MCF 10A (cell line): ENCODE measurements at places on chromosomes 16 and 17.

DNA sequence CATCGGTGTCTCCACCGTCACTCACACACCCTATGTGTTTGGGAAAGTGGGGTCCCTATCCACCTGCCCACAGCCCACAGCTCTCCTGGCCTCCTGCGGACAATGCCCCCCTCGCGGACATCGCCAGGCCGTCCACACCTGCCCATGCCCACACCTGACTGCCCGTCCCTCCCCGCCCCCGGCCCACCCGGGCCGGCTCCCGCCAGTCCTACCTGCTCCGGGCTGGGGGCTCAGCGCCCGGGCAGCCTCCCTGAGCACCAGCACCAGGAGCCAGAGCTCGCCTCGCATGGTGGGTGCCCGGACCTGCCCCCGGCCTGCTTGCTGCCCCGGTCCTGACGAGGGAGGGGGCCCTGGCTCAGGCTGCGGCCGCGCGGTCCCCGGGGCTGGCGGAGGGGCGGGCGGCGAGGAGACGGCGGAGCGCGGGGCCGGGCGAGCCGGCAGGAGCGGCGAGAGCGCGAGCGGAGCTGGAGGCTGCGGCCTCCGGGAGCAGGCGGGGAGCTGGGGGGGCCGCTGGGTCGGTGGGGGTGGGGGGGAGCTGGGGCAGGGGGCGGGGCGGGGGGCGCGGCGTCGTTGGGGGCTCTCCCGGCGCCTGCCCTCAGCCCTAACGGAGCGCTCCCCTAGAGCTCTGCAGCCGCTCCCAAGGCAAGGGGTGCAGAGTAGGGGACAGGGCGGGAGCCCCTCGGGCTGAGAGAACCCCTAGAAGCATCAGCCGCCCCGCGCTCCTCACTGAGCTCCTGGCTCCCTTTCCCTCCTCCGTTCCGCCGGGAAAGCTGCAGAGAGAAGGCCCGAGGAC, at the start of gene PLXDC1:
TSS of gene PLXDC1 (minus strand) at position 488 of the 793 bp plus-strand sequence. CDS start at position 288, 200 bp downstream.
- DNase-seq, result no peak

DNA sequence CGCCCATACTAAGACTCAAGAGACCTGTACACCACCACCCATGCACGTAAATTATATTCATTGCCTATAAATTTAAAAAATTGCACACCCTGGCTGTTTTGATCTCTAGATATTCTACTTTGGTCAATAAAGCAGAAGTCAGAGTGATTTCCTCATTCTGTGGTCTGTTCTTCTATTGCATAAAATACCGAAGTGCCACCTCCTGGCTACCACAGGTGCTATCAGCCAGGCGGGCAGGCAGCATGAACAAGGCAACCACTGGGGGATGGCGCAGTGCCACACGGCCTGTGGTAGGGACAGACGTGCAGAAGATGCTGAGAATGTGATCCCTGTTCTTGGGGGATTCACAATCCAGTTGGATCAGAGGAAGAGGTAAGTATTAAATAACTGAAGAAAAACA, 122.3 kb downstream of the CDK5R1 start:
- DNase-seq, result peak; percentile 68

GRCh38 chr16:58026705-58027160, 1.2 kb downstream of the MMP15 start:
- DNase-seq, result no peak

GRCh38 chr16:87169509-87169995, 147.6 kb downstream of the C16orf95 start:
- no peak for DNase-seq

DNA sequence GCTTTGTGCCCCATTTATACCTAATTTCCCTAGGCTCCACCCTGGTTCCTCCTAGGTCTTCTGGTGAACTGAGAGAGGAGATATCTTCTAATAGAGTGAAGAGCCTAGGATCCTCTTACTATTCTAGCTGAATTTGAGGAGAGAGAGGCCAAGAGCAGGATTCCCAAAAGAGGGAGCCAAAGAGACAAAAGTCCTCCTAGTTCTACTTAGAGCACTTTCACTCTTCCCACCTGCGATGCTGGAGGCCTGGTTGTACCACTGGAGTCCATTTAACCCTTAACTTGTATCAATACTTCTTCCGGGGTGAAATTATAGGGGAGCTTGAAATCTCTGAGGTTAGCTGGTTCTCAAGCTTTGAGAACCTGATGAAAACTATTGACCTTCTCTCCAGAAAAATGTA, 3.4 kb upstream of the SSH2 start:
- peak; percentile 57 for DNase-seq

- peak; percentile 22 for DNase-seq
Observed at GRCh38 chr17:81665205-81666091, 957 bp downstream of the OXLD1 start.

- DNase-seq, result no peak
Observed at GRCh38 chr17:64162554-64162953, 32.6 kb upstream of the ERN1 start.

DNA sequence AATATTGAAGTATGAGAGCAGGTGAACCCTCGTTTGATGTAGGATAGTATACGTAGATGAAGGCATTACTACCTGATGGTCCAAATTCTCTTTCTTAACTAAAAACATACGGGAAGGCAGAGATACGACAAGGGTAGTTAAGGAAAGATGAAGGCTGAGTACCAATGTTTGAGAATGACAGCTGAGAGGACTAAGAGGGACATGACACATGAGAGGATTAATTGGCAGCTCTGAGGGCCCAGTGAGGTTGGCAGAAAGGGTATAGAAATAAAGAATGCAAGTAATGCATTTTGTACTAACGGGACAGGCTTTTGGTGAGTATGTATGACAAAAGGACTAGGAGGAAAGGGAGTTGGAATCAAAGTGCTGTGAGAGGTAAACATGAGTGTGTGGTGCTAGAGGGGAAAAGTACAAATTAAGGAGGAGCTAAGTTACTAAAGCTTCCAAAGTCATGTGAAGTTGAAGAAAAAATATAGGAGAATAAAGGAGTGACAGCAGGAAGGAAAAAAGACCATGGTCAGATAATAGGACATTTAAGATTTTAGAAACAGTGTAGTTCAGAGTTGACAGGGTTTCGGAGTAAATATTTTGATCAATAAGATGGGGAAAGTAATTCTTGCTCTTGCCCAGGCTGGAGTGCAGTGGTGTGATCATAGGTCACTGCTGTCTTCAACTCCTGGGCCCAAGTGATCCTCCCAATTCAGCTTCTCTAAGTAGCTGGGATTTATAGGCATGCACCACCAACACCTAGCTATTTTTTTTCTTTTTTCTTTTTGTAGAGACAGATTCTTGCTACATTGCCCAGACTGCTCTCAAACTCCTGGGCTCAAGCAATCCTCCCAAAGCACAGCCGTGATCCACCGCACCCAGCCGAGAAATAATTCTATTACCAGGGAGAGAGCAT, 43.1 kb upstream of the ITGA2B start:
- no peak for DNase-seq
